ENCODE measurements at places on chromosomes 16 and 17.

DNA sequence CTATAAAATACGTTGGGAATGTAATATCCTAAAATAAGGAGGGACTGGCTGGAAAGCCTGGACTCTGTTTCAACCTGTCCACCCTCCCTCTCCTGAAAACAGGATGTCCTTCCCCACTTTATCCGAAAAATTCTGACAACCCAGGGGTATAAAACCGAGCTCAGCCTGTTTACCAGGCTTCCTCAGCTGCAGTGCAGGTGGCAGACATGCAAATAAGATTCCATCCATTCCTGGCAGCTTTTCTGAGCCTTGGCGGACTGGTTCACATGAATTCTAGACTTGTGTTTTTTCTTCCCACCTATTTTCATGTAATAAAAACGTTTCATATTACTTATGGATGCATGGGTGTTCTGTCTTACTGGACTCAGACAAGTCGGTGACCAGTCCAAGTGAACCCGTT is 479.3 kb downstream of the KCNJ18 start:
- no peak for DNase-seq

- no peak for DNase-seq
These were observed 195.8 kb upstream of the GSE1 start for GRCh38 chr16:85417156-85417860.

DNA sequence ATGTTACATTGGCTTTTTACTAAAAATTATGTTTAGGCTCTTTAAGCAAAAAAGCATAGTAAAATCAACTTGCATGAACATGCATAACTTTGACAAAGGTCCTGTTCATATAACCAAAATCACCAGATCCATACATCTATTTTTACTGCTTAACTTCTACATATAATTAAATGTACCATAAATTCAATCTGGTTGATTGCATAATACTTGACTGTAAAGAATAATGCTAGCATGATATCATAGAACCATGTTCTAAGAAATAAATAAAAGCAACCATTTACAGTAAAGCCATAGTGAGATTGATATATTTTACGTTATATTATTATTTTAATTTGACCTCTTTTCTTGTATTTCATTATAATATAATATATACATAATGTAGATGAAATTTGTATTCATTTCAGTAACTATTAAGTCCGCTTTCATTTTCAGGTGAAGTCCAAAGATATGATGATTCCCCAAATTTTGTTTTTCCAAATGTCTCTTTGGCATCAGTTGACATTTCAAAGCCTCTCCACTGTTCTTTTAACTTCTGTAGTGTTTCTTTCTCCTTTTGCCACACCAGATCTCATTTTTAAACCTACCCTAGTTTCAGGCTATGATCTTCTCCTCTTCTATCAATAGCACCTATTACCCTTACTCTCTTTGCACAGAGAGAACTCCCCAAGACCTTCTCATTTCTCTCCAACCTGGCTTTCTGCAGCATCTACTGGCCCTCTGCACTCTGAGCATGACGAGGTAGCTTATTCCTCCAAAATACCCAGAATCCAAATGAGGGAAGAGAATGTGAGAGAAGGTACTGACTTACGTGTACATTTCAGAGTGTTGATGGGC is 1.8 kb downstream of the APOH start:
- DNase-seq = no peak

DNA sequence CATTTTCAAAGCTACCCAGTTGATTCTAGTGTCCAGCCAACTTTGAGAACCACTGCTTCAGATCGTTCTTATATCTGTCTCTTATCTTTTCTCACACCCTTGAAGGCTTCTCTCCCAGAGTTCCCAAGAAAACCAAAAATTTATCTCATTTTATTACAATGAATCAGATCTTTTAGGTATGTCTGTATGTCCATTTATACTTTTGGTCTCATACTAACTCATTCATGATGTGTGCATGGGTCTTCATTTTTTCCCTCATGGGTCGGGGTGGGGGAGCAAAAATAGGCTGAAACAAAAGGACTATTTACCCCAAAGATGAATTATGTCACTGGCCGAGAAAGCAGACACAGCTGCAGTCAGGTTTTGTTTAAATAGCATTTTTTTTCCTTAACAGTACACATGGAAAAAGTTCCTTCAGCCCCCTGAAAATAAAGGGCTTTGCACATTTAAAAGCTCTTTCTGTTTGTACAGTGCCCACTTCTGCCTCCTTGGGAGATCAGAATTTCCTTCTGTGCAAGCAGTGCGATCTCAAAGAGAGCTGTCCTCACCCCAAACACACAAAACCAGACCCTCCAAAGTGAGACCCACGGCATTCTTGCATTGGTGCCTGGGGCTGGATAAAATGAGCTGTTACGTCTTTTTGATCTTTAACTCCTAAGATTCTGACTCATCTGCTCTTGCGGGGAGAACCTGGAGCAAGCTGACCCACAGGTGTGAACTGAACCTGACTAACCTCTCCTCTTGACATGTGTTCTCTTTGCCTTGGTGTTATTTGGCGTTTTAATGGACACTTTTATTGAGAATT is 251.2 kb upstream of the ELAC2 start:
- no peak for DNase-seq

- no peak for DNase-seq
These were observed 36.9 kb upstream of the ERN1 start for GRCh38 chr17:64166876-64167275.

DNA sequence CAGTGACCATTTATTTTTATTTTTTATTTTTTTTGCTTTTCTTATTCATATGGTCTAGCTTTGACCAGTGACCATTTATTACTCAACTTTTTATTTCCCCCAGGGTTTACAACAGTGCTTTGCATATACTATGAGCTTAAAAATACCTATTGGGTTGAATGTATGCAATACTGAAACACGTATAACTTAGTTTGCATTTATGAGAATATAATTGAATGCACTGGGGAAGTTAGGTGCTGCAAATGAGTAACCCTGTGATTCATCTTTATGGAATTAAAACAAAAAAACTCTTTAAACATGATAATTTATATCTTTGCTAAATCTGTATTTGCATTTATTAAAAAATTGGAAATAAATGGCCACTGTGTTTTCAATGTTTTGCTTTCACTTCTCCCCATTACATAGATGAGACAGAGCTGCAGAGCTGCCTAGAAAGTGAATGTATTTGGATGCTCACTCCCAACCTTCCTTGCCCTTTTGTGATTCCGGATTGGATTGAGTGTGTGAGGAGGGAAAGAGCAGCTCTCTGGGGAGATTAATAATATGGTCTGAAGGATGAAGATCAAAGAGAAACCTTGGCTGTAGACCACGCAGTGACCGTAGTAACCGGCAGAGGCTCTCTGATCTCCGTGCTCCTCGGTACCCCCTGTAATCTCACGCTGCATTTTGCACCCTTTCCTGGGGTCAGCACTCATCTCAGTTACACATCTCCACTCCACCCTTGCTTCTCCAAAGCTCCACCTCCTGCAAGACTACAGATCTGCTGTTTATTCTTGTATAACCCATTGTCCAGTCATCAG is 14.3 kb downstream of the TMEM100 start:
- no peak for DNase-seq

DNA sequence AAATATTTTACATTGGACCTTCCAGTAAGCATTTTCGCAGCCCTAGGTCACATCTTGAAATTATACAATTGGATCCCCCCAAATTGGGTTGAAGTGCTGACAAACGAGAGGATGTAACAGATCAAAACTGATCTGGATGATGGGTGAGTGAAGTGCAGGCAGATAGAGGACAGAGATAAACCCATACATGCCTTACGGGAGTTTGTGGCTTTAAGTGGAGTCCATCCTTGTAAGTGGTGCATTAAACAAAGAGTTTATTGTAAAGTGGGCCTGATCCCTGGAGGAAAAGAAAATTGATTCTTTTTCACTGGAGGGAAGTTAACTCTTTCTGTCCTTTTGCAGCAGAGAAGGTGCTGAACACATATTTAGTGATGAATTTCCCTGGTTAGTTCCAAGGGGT is 39.0 kb upstream of the KCNJ2 start:
- no peak for DNase-seq

GRCh38 chr16:1475552-1476114 is 805 bp upstream of the CLCN7 start:
- peak; percentile 29 for DNase-seq

DNA sequence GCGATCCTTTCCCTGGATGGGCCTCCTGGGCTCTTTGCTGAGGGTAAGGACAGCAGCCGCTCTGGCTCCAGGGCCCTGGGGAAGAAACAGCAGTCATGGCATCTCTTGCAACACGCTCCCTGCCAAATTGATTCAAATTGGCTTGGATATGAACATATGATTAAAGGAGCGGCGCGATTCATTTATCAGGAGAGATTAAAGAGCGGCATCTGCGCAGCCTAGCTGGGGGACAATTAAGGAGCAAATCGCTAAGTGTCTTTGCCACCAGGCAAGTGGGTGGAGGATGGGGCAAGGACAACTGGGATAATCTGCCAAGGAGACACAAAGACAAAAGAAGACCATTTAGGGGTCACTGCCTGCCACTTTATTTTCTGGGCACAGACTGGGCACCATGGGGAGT is 27.8 kb downstream of the PIPOX start:
- DNase-seq = no peak

DNA sequence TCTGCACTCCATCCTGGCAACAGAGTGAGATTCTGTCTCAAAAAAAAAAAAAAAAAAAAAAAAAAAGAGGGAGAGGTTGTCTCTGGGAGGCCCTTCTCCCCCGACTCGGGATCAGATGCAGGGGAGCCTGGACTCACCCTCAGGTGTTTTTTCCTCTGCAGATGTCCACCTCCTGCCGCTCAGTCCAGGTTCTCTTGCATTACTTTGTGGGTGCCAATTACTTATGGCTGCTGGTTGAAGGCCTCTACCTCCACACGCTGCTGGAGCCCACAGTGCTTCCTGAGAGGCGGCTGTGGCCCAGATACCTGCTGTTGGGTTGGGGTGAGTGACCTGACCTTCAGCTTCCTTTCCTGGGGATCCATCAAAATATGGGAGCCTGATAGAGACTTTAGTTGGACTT is 34.1 kb downstream of the GLP2R start:
- no peak for DNase-seq

- DNase-seq = no peak
These were observed 10.3 kb downstream of the TPSG1 start for GRCh38 chr16:1214719-1215118.

- no peak for DNase-seq
These were observed 12.0 kb downstream of the LLGL1 start for GRCh38 chr17:18237461-18237860.

DNA sequence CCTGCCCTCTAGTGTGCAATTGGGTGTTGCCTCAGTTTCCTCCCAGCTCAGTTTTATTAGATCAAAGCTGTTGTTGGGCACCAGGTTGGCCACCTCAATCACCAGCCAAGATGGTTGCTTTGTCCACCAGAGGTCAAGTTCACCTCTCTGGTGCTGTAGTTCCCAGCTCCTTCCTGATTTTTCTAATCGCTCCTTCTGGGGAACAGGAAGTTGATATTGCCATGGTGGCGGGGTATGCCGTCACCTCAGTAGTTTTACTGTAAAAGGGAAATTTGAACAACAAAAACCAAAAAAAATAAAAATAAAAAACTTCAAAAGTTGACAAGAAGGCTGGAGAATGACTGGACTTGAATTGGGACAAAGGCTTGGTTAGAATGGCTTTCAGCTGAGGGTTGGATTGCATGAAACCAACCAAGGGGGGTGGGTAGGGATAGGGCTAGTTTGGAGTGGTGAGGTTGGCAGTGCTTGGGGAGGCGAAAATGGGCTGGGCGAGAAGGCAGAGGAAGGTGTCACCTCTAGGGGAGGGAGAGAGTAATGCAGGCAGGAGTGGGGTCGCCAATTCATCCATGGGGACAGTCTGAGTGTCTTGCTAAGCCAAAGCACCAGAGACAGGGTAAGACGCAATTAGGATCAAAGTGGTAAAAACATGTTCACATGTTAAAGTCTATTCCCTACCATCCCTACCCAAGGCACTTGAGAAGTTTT is 6.2 kb downstream of the EFNB3 start:
- DNase-seq = no peak

GRCh38 chr16:89572073-89572484 is 3.5 kb upstream of the CPNE7 start:
- no peak for DNase-seq

DNA sequence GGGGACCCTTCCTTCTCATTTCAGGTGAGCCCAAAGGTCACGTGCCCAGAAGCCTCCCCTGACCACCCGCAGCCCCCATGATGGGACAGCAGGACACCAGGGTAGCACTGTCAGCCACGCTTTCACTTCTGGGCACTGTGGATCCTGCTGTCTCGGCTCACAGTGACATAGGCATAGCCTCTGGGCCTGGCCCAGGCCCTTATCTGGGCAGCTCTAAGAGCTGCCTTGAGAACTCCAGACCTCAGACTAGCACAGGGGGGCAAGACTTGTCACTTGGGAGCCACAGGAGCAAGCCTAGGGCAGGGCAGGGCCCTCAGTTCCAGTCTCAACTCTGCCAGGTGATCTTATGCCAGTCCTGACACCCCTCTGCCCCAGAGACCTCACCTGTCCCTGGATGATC is 4.7 kb downstream of the NATD1 start:
- DNase-seq = no peak

DNA sequence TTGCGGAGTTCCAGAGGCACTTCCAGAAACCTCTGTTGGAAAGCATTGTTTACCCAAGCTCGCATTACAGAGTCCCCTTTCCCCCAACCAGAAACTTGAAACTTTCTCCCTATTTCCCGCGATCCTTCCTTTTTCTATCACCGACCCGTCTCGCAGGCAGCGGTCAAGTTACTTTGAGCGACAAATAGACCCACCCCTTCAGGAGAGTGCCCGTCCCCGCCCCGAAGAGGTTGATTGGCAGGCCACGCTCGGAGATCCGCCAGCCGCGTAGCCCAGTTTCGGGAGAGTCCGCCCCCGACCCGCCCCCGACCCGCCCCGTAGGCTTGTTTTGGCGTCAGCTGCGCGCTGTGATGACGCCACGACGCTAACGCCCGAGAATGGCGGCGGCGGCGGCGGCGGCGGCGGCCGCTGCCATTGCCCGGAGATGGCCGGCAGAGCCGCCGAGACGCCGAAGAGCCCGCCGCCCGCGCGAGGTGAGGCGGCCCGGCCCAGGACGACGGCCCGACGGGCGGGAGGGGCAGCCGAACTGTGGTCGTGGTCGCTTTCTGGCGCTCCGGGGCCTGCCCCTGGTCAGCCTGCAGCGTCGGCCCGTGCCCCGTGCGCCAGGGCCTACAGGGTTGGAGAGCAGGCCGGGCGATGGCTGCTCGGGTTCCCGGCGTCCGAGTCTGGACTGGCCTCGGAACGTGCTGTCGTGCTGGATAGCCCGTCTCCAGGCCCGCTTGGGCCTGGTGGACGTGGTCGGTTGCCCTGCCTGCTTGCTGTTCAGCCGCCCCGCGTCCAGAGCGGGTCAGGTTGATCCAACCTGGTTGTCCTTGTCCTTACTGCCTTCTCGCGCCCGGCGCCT is at the start of gene PSKH1:
TSS of gene PSKH1 (plus strand) at position 356 of the 844 bp plus-strand sequence. CDS start 15,496 bp downstream, outside the sequence.
- DNase-seq = peak; percentile 97

DNA sequence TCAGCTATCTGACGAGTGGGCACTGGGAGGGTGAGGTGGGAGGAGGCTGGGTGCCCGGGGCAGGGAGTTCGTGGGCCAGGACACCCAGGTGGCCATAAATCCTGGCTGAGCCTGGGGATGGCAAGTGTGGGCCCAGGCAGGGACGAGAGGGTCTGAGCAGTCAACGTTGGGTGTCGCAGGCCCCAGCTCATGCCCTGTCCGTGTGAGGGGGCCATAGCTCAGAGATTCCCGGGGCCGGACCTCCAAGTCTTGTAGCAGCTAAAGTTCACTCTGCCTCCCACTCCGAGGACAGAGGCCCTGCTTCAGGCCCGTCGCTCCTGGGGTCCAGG is 34.4 kb downstream of the CTU2 start:
- no peak for DNase-seq
